NCI-H2107 (cell line): ENCODE measurements at places on chromosomes 4 and X.

DNA sequence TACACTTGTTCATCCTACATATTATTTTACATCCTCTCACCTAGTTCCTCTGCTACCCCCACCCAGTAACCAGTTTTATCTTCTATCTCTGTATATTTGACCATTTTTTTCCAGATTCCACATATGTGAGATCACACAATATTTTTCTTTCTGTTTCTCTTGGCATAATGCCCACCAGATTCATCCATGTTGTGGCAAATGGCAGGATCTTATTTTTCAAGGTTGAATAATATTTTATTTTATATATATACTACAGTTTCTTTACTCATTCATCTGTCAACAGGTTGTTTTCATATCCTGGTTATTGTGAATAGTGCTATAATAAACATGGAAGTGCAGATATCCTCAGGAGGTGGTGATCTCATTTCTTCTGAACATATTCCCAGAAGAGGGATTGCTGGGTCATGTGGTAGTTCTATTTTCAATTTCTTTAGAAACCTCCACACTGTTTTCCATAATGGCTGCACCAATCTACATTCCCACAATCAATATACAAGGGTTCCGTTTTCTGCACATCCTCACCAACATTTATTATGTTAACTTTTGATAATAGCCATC, 48.2 kb downstream of the THAP9 start:
- DNase-seq = no peak

GRCh38 chrX:81377329-81377728, 175.4 kb downstream of the SH3BGRL start:
- DNase-seq = no peak

- no peak for DNase-seq
These were observed 82.5 kb downstream of the GPAT3 start for GRCh38 chr4:83618431-83618830.

- DNase-seq = no peak
These were observed 175.6 kb downstream of the FBXO8 start for GRCh38 chr4:174107746-174108354.

DNA sequence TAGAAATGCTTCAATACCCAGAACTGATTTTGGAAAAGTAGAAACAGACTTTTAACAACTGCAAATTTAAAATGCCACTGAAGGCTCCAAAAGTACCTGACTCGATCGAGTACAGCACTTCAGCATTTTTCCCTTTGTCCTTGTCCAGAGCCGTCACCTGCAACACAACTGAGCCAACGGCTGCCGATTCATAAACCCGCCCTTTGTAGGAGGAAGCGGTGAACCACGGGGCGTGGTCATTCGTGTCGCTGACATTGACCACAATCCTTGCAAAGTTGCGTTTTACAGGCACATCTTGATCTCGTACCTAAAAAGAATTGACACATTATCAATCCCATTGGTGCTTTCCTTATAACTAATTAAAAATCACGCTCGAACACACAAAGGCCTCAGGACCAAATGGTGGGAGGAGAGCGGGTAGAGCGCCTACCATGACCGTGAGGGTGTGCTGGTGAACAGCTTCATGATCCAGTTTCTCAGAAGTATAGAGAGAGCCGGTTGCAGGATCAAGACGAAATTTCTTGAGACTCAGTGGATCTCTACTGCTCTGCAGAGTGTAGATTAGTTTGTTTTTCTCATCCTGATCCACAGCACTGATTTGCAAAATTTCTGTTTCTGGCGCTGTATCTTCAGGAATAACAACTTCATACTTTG, 72.8 kb upstream of the MTNR1A start:
- no peak for DNase-seq

GRCh38 chr4:66606908-66607307, 936.6 kb upstream of the EPHA5 start:
- DNase-seq = no peak

- no peak for DNase-seq
These were observed 1.7 kb upstream of the RRAGB start for GRCh38 chrX:55715847-55716246.

DNA sequence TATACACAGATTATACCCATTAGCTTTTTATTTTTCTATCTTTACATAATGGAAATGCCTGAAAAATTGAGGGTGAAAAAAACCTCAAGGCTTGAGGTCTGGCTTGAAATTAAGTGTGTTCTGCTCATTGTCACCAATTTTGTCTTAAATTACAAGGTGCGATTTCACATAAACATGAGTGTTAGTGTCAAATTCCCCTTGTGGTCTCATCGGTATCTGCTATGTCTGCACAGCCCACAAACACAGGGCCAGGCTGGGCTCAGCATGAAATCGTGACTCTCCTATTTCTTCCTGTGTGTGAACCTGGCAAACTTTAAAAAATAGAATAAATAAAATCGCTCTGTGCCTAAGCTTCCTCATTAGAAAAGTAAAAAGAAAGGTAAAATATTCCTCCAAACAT, 109.1 kb downstream of the CRLF2 start:
- DNase-seq = no peak

GRCh38 chr4:148868191-148868590, 426.0 kb upstream of the NR3C2 start:
- no peak for DNase-seq
